ENCODE measurements at places on chromosomes 3 and 15.
A peak's percentile ranks its signal among the peaks of the same experiment; 100 is the strongest.

GRCh38 chr15:91496754-91497691 lies 356.5 kb upstream of the SLCO3A1 start:
- no peak for DNase-seq

DNA sequence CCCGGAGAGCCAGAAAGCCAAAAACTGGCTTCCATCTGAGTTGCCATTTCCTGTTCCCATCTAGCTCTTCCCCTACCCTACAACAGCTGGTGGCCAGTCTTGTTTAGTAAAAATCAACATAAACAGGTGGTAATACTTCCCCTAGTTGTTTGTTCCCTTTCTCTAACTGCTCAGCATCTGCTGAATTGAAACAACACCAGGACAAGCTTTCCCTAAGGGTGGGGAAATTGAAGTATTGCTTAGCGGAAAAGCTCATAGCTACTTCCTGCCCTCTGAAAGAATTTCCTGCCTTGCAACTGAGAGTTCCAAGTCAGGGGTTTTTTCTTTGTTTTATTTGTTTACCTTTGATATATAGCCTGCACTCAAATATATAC lies 66.8 kb downstream of the HMG20A start:
- DNase-seq = no peak

GRCh38 chr15:98838387-98839259 lies 169.0 kb downstream of the PGPEP1L start:
- no peak for DNase-seq

GRCh38 chr3:189625572-189625971 lies 5.6 kb upstream of the TP63 start:
- DNase-seq = no peak

GRCh38 chr3:193744822-193745684 lies 152.0 kb downstream of the OPA1 start:
- no peak for DNase-seq

GRCh38 chr15:51255533-51255932 lies 82.9 kb downstream of the CYP19A1 start:
- DNase-seq = no peak

DNA sequence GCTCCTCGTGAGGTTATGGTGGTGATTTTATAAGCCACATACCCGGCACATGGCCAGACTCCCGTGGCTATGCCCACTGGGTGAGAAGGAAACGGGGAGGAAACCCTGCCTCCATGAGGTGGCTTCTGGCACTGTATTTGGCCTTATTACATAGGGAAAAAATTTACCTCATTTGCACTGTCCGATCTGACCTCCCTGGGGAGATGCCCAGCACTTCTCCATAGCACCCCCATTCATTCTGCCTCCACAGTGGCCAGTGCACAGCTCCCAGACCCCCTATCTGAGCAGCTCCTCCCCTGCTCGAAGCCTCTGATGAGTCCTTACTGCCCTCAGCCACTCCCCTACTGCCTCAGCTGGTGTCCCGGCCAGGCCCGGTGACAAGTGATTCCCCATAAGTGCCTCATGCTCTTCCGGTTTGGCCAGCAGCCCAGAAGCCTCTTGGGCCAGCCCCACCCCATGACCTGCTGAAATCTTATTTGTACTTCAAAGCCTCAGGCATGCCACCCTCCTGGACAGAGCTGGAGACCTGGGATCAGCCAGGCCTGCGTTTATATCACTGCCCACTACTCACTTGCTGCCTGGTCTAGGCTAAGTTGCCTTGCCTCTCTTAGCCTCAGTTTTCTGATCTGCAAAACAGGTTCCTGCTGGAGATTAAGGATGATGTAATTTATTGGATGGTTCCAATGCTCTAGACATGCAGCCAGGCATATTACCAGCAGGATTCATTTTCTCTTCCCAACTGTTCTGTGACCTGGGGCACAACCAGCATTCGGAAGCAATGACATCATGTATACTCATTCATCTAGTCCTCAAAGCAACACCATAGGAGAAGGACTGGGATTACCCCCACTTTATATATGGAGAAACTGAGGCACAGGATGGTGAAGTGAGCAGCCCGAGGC lies 30.6 kb upstream of the SLC6A6 start:
- peak; percentile 42 for DNase-seq

GRCh38 chr3:33170531-33170930 lies 48.1 kb downstream of the SUSD5 start:
- no peak for DNase-seq

DNA sequence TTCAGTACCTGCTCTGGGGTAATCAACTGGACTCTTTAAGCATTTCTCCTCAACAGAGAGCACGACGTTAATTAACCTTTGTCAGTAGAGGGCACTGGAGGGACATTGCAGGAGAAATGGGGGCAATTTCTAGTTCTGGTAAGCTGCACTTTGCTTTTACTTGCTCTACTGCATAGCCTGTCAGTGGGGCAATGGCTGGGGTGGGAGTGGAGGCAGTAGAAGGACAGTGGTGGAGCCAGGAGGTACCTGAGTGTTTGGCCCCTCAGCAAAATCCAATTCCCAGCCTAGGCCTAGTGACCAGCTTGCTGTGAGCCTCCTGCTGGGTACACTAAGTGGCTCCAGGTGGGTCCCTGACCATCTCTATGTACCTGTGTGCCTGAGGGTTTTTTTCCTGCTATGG lies 18.3 kb upstream of the MED12L start:
- no peak for DNase-seq

GRCh38 chr3:105254154-105254553 lies 112.6 kb upstream of the ALCAM start:
- DNase-seq = no peak
